Stimulated activated CD8-positive, alpha-beta memory T cell treated with anti-CD3 and anti-CD28 coated beads, Interleukin-4, amount 100 ng/mL, for 4 hours (primary cell): ENCODE measurements at places on chromosomes 12 and 14.

- DNase-seq = no peak
Observed at GRCh38 chr12:3565985-3566384, 75.0 kb downstream of the PRMT8 start.

DNA sequence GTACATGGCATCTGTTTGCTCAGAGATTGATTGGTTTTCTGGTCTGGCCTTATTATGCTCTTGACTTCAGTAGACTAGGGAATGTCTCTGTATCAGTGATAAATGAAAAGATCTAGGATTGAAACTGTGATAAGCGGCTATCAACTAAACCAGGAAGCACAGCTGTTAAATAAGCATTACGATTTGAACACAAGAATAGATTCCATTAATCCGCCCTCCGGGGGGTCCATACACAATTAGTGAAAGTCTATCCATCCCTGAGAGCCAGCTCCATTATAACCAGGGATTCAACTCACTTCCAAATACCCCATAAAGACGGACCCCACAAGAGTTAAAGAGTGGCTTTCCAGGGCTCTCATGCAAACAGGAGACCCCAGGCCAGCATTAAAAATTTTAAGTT lies 279.0 kb downstream of the GRIN2B start:
- no peak for DNase-seq

GRCh38 chr14:50985859-50986331 lies 41.6 kb upstream of the PYGL start:
- DNase-seq = no peak

GRCh38 chr12:3119756-3120601 lies 42.8 kb downstream of the TSPAN9 start:
- DNase-seq = no peak

DNA sequence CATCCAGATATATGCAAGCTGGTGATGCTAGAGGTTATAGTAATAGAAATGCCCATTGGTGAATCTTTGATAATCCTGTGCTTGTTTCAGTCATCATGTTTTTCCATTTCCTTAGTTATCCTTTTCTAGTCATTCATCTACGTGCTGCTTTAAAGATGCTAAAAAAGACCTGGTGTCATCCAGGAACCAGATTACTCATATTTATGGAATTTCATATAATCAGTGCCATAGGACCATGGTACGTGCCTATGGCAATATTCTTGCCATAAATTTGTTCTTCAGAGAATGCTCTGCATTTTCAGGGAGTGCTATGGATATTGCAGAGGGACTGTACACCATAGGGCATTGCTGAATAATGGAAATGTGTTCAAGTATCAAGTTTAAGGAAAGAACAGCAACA lies 267.3 kb downstream of the AKAP6 start:
- DNase-seq = no peak

- no peak for DNase-seq
Observed at GRCh38 chr12:14841761-14842160, 1.6 kb downstream of the ART4 start.

DNA sequence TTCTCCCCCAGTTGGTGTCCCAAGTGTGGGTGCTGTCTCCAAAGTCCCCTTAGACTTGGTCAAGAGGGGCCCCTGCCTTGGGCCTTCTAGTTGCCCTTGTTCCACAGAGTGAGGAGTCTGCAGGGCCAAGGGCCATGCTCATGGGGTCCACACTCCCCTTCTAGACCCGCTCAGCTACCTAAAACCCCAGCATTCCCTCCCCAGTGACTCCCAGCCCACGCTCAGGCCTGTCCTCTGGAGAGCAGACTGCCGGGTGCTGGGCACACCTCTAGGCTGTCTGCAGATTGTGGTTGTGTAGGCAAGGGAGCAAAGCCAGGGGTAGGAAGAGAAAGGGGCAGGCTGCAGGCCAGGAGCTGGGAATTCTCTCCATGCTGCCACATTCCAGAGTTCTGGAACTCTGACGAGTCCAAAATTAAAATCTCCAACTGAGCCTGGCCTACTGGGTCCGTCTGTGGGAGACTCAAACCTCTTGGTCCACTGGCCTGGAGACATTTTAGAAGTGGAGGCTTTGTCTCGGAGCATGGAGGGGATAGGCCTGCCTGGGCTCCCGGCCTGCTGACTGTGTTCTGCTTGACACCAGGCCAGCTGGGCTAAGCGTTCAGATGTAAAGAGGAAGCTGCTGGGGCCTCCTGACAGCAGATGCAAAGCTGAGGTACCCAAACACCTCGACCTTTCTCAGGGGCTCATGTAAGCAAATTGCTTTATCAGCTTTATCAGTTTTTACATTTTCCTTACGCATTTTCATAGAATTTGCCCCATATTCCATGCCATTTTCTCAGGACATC lies 13.7 kb upstream of the KRT5 start:
- DNase-seq = no peak

- no peak for DNase-seq
Observed at GRCh38 chr14:51547701-51548100, 104.0 kb upstream of the FRMD6 start.

GRCh38 chr14:55689981-55690871 lies 110.2 kb downstream of the KTN1 start:
- DNase-seq = no peak

DNA sequence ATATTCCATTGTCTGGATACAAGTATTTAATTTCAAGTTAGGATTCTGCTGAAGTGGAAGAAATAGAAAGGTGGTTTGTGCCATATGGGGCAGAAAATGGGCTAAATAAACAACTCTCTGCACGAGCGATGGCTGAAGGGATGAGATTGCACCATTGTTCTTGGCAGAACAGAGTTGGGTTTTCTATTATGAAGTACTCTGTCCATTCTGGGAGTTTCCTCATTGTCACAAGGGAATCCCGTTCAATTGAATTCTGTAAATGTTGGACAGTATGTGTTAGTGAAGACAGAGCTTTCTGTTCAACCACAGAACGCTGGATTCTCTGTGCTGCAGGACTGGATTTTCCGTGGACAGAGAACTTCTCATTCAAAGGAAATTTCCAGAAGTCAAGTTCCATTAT lies 345.5 kb upstream of the PRICKLE1 start:
- DNase-seq = no peak

GRCh38 chr14:68476212-68477109 lies 316.4 kb downstream of the ZFP36L1 start:
- DNase-seq = no peak

DNA sequence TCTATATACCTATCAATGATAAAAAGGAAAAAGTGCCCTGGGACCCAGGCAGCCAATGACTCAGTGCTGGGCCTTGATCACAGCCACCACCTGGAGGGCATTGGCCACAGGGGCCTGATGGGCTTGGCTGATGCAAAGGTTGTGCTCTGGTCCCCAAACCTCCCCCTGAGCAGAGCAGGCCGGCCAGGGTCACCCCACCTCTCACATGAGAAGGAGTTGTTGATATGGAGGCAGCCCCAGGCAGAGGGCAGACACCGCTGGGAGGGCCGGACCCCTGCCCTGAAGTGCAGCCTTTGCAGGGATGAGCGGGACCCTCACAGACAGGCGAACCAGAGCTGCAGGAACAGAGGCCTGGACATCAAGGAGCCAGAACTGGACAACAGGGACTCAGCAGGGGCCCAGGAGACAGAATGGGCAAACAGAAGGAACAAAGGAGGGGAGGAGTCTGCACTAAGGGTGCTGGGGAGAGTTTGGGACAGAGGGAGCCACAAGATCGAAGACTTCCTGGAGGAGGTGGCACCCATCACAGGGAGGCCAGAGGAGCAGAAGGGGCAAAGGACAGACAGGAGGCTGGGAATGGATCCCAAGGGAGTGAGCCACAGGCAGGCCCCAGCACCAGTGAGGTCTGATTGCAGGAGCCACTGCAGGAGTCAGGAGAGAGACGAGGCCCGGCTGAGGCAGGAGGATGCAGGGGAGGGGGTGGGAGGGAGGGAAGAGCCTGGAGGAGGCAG lies 105.0 kb downstream of the TNFAIP2 start:
- DNase-seq = no peak

GRCh38 chr14:51365241-51365965 lies 125.4 kb downstream of the TMX1 start:
- DNase-seq = no peak

DNA sequence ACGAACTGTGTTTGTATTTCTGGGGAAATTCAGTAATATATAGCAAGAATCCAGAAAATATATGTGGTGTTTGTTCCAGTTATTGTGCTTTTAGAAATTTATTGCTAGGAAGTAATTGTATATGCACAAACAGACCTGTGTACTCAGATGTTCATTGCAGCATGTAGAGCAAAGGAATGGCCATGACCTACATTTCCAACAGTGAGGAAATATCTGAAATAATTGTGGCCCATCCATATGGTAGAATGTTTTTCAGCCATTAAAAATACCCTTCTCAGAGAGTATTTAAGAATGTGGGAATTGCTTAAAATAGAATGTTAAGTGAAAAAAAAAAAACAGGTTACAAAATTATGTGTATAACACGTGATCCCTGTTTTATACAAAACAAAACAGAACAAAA lies 77.3 kb downstream of the TMX1 start:
- DNase-seq = no peak

DNA sequence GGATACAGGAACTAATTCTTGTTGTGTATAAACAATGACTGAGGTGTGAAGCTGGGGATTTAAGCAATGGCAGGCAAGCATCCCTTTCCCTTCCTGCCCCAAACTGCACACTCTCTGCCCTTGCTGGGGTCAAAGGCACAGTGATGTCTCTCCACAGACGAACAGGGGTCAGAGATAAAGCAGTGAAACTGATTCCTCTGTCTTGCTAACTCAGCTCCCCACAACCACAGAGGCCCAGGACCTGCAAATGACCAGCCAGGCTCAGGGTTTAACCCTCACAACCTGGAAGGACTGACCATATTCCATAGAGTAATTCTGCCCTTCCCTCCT lies 67.2 kb downstream of the CCDC88C start:
- DNase-seq = no peak

- no peak for DNase-seq
Observed at GRCh38 chr14:68444449-68445168, 348.3 kb downstream of the ZFP36L1 start.

DNA sequence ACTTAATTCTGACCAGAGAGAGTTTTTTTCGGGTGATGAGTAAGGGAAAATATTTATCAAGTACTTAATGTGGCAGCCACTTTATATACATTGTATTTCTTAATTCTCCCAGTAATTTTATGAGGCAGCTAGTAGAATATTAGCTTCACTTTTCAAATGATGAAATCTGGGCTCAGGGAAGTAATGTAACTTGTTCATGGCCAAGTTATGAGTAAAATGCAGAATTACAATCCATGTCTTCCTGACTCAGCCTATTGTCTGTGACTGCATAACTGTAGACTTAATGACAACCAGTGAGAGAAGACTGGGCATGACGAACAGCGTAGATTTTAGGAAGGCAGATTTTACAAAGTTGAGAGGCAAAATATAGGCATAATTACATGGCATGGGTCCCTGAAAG lies 106.7 kb upstream of the MIS18BP1 start:
- DNase-seq = no peak

DNA sequence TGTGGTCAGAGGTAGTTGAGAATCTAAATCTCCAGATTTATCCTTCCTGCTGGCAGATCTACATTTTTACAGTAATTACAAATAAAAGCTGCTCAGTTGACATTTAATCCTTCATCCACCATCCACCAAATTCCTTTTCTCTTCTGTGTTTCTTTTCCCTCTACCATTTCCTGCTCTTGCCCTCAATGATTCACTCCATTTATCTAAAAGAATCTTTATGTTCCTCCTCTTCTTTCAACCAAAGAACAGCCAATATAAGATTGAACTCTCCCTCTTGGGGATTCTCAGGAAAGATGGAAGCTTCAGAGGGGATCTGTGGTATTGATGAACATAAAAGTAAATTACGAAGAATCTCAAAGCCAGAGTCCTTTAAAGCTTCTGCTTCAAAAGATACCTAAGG lies 4.4 kb downstream of the MAP4K5 start:
- DNase-seq = no peak

DNA sequence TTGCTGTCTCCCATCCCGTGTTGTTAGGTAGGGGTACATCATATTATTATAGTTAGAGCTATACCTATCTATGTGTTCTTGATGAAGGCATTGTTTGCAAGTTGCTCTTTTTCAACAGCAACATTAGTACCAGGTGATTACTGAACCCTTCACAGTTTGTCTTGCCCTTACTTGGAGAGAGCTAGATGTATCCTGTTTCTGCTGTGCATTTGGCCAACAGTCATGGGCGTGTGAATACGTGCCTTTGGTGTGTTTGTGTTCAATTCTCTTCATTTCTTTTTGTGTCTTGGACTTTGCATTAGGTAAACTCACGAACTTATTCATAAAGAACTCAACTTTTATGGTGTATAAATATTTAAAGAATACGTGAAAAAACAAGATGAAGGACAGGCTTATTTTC lies 14.3 kb downstream of the ARF6 start:
- no peak for DNase-seq

DNA sequence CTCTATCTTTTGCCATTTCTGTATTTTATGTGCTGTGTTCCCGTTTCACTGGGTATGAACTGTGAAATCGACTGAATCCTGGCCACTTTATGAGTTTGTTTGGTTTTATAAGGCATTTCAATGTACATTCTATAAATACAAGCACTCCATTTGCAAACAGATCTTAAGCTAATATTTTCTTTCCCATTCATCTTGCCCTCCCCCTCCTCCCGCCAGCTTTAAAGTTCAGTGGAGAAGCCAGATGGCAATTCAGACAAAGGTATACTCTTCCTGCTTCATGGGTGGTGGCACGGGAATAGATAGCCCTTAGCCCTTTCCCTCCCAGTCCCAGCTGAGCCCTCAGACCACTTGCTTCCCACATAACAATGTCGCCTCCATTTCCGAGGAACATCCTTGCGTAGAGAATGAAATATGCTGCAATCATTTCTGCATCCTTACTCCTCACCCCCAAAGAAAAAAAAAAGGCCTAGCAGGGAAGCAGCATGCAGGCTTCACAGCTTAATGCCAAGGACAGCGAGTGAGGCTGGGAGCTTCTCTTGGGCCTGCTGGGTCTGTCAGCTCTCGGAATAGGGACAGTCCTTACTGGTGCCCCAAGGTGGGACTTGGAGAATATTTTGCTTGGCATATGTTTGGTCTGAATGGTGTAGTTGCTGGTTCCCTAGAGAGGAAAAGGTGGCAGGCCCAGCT lies 52.8 kb upstream of the SRSF5 start:
- DNase-seq = no peak
